Stimulated activated CD4-positive, alpha-beta T cell treated with anti-CD3 and anti-CD28 coated beads, Interleukin-4, amount 100 ng/mL, for 24 hours (primary cell): ENCODE measurements at places on chromosomes 5 and 9.

DNA sequence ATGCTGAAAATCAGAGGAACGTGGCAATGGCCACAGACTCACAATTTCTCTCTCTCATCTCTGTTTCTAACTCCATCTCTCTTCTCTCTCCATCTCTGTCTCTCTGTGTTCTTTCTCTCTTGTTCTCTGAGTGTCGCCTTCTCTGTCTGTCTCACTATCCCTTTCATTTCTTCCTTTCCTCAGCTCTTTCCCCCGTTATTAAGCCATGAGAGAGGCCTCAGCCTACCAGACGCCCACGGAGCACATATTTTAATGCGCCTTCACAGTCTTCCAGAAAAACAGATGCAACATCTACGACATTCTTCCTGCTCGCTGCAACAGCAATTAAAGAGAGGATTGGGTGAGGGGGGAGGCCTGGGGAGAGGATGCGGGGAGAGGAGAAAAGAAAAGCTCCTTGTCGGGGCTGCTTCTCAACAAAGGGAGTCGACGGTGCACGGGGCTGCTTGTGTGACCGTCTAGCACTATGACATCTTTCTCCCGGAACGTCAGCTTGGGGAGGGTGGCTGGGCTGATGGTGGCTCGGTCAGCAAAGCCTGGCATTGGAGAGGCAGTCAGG is 37.7 kb upstream of the NEURL1B start:
- DNase-seq = no peak

DNA sequence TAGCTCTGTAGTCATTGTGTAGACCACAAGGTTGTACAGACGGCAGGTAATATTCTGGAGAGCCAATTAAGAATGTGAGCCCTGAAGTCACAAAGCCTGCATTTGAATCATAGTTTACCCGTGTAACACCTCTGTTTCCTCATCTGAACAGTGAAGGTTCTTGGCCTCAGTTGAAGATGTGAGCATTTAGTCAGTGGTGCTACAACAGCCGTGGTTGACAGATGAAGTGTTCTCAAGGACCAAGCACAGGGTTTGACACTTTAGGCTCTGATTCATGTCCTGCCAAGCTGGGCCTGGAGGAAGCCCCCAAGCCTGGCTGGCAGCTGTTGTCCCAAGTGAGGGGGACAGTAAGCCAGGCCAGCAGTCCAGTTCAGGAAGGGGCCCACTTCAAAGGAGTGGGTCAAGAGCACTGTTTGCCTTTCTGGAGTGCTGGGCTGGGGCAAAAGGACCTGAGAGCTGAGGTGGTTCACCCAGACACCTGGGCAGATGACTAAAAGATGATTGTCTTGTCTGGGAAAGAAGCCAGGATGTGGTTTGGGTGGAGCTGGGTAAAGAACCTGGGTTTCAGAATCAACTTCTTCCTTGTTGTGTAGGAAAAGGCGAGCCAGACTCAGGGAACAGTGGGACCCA is 20.7 kb downstream of the FAXDC2 start:
- DNase-seq = peak; percentile 15

- DNase-seq = no peak
Observed at GRCh38 chr9:96513622-96514021, 63.7 kb downstream of the HABP4 start.

DNA sequence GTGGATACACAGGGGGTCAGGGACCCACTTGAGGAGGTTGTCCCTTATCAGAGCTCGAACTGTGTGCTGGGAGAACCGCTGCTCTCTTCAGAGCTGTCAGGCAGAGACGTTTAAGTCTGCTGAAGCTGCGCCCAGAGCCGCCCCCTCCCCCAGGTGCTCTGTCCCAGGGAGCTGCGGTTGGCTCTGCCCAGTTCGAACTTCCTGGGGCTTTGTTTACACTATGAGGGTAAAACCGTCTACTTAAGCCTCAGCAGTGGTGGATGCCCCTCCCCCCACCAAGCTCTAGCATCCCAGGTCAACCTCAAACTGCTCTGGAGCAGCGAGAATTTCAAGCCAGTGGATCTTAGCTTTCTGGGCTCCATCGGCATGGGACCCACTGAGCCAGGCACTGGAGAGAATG is 15.9 kb downstream of the SRD5A1 start:
- no peak for DNase-seq

DNA sequence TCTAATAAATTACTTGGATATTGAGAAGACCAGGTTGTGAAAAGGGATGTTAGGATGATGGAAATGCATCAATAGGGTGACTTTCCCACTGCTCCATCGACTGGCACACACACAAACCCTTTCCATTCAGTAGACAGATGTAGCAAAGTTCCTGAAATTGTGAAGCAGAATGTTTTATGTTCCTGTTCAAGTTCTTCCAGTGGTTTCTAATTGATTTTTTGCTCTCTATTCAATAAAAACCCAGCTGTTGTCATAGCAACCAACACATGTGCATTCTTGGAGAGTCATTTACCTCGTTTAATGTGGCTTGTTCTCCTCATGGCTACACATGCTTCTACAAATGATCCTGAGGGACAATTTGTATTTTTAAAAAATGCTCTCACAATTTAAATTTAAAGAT is 244.6 kb downstream of the RAB3C start:
- DNase-seq = no peak

- DNase-seq = no peak
Observed at GRCh38 chr9:71752928-71753327, 15.4 kb downstream of the CEMIP2 start.

DNA sequence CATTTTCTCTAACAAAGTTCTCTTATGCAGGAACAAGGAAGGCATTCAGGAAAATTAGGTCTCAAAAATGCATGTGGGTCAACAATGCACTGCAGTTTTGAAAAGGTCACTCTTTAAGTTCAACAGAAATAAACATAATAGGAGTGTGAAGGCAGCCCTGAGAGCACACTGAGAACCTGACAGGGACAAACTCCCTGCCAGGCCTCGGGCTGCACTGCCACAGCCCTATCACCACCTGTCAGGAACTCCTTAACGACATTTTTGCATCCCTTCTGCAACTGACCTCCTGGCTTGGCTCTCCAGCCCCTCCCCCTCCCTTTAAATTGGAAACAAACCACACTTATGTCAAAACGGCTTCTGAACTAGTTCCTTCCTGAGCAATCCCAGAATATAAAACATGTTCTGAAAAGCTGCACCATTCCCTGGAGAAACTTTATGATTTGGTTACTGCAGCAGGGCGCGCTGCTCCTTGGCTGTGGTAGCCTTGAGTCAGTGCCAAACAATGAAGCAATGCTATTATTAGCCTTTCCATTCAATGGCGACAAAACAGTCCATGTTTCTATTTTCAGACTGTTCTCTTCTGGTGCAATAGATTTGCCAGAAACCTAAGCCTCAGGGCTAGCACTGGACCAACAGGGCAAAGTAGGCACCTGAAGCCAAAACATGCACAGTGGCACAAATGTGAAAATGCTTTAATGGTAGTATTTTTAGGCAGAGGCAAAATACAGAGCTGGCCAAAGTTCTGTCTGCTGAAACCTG is 160.1 kb upstream of the ZNF608 start:
- DNase-seq = no peak

DNA sequence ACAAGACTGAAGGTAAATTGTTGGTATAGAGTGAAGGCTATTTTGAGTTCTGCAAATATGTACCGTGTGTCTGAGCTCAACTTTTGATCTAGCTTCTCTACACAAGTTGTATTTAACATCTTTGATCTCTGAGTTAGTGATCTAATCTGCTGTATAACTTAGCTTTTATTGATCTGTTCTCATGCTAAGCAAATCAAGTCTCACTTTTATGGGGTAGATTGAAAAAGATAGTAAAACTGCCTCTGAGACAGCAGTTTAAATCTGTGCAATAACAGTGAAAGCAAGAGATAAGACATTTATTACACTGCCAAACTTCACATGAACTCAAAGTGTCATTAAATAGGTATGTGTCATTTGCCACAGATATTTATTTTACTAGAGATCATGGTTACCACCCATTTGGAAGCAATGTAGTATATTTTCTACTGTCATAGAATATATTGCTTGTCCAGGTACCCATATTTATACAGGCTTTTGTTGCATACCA is 477.3 kb downstream of the ISL1 start:
- DNase-seq = no peak

- DNase-seq = no peak
Observed at GRCh38 chr5:98786191-98786853, 12.9 kb downstream of the RGMB start.

DNA sequence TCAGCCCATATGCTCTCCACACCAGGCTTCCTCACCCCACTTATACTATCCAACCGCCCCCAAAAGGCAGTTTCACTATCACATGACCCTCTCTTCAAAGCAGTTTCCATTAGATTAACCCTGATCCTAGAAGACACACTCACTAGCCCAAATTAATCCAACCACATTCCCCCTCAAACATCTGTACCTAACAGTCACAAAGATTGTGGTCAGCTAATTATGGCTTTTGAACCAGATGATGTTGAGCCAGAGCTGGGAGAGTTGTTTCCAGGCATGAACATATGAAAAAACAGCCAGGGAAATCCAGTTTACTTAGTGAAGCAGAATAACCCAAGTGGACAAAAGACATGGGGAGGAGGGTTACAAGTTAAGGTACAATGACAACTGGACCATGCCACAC is 131.2 kb downstream of the SPOCK1 start:
- DNase-seq = no peak

GRCh38 chr9:87148331-87149104 is 201.2 kb upstream of the GAS1 start:
- no peak for DNase-seq

DNA sequence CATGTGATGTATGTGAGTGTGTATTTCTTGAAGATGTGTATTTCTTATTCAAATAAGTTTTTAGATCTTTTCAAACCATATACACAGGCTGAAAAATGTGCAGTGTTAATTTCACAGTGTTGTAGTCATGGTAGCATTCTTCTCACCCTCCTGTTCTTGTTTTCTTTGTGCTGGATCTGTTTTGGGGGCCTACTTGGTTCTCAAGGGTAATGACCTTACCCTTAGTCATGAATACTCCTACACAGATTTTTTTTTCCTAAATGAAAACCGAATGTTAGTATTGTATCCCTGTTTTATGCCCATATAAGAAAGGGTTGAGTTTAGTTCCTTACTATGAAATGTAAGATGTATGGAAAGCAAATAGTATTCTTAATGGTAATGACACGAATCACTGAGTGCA is 88.0 kb downstream of the SLC44A1 start:
- no peak for DNase-seq

DNA sequence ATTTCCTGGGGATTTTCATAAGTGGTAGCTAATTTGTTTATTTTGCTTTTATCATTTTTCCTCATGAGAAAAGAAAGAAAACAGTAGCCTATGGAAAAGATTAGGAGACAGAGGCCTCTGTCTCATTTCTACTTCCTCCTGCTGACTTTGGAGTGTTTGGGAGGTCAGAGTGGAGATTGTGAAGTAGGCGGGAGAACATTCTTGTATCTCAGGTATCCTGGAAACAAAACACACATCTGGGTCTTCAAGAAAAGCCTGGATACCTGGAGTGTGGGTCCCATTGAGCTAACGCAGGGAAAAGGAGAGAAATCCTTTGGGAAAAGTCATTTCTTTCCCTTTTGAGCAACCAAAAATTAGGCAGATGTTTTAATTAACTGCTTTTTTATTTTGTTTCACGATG is 161.5 kb upstream of the DMAC1 start:
- DNase-seq = no peak

GRCh38 chr5:61620699-61621182 is 288.7 kb downstream of the ZSWIM6 start:
- no peak for DNase-seq

- no peak for DNase-seq
Observed at GRCh38 chr9:2536511-2536910, 85.1 kb upstream of the VLDLR start.

DNA sequence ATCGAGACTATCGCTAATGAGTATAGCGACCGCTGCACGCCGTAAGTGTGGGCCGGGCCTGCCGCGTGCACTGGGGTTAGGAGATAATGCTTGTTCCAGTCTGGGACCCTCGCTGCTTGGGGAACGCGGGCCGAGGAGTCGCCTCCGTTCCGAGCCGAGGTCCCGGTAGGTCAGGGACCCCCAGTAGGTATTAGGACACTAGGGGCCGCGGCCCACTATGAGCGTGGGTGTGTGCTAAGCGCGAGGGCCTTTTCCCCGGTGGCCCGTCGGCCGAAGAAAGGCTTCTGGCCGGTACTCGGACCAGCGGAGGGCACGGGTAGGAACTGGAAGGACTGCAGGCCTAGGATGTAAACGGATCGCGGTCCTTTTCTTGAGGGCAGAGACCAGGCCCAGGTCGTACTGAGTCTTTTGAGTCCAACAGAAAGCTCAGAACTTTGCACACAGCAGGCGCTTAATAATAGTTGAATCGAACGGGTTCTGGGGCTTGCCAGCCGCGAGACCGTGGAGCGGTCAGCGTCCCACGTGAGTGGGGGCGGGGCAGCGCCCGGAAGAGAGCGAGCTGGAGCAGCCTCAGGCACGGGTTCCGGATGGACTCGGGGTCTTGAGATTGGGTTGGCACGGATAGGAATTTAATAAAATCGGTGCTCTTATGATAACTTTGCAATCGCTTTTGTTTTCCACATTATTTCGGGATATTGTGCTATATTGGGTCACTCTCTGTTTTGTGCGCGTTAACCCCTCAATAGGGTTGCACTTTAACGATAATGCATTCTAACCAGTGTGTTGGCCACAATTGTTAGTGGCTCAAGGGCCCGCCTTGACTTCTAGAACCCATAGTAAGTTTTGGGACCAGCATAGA is 733 bp downstream of the HSPA4 start:
- peak; percentile 58 for DNase-seq

GRCh38 chr9:121262953-121263352 is 5.0 kb upstream of the GSN start:
- DNase-seq = no peak

- no peak for DNase-seq
Observed at GRCh38 chr5:60453186-60453976, 246.6 kb downstream of the DEPDC1B start.

GRCh38 chr5:174737330-174737729 is 12.9 kb downstream of the MSX2 start:
- DNase-seq = no peak

GRCh38 chr9:95791286-95791685 is 84.2 kb upstream of the ERCC6L2 start:
- no peak for DNase-seq

- DNase-seq = no peak
Observed at GRCh38 chr5:139376364-139376763, 6.7 kb downstream of the SLC23A1 start.

DNA sequence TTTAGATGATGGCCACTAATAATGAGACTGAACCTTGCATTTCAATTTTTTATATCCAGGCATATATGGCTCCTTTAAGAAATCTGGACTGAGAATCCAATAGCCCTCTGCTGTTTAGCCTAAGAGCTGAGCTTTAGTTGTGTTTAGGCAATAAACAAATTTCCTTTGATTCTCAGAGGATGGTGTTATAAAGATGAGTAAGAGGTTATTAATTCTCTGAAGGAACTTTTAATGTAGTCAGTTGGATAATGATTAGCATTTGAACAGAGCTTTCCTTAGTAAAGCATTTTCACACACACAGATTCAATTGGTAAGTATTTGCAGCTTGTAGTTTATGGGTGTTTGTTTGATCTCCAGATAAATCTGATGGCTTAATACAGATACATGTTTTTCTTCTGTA is 149.6 kb downstream of the PRR16 start:
- no peak for DNase-seq

- no peak for DNase-seq
Observed at GRCh38 chr9:124352616-124353015, 62.6 kb downstream of the PSMB7 start.
